ENCODE measurements at places on chromosomes 11 and 22.

DNA sequence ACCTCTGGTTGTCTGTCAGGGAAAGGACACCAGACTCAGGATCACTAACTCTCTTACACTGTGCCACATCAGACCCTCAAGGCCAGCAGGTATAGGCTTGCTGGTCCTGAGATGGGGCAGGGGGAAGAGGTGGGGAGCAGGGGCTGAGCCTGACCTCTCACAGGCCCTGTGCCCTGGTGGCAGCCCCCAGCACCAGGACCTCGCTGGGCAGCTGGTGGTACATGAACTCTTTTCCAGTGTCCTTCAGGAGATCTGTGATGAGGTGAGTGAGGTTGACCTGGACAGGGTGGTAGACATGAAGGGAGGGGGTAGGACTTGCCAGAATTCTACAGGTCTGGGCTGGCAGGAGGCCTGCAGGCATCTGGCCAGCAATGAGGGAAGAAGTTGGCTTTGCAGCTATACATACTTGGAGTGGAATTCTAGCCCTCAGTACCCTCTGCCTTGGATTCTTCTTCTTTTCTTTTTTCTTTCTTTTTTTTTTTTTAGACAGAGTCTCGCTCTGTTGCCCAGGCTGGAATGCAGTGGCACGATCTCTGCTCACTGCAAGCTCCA lies 1.4 kb downstream of the NUDT22 start:
- no peak for DNase-seq

- no peak for DNase-seq
These were observed 1123.4 kb upstream of the RAG2 start for GRCh38 chr11:37721485-37721884.

- DNase-seq = no peak
These were observed 57.5 kb downstream of the RPL27A start for GRCh38 chr11:8740129-8740528.

DNA sequence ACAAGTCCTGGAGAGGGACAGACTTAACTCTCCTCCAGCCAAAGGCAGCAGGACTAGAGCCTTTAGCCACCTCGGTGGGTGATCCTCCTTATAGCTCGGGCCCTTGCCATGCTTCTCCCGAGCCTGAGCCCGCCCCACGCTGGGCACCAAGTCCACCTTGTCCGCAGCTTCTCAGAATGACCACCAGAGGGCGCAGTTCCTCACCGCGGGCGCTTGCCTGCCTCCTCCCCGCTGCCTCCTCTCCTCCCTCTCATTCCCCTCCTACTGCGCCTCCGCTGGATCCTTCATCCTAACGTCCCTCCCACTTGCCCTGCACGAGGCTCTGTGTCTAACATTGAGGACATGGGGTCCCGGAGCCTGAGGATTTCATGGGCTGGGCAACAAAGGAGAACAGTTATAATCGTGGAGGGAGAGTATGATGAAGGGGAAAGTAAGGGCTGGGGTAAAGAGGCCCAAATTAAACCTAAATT lies 11.3 kb upstream of the MOGAT2 start:
- peak; percentile 94 for DNase-seq

- DNase-seq = no peak
These were observed 3.9 kb downstream of the OR51B4 start for GRCh38 chr11:5297721-5298323.

- DNase-seq = no peak
These were observed 1289.6 kb downstream of the TBC1D22A start for GRCh38 chr22:48051796-48052620.

- no peak for DNase-seq
These were observed 72.5 kb upstream of the DRD2 start for GRCh38 chr11:113547739-113548138.

- DNase-seq = no peak
These were observed 26.2 kb upstream of the PARVG start for GRCh38 chr22:44154436-44154942.

- peak; percentile 53 for DNase-seq
These were observed 55.7 kb downstream of the MYH9 start for GRCh38 chr22:36331912-36332622.

DNA sequence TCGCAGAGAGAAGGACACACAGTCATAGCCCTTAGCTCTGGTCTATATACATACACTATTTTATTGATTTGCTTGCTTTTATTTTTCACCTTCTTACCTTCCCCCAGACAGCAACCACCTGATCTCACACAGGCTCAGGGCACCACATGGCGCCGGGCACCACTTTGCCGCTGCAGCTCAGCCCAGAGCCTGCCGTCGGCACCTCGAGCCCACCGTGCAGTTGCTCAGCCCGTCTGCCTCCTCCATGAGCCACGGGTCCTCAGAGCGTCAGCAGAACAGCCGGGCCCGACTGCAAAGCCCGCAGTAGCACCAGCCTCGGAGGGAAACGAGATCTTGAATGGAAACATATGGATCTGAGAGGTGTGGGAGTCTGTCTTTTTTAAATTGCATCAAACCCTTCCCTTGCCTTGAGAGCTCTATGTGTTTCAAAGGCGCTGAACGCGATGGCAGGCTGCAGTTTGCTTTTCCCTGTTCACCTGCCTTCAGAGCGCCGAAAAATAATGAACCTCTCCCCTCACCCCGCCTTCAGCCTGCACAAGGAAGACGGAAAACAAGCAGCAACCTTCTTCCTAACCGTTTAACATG lies 505.4 kb downstream of the MN1 start:
- DNase-seq = no peak

GRCh38 chr11:47373876-47374719 lies 4.2 kb downstream of the SPI1 start:
- DNase-seq = peak; percentile 93

DNA sequence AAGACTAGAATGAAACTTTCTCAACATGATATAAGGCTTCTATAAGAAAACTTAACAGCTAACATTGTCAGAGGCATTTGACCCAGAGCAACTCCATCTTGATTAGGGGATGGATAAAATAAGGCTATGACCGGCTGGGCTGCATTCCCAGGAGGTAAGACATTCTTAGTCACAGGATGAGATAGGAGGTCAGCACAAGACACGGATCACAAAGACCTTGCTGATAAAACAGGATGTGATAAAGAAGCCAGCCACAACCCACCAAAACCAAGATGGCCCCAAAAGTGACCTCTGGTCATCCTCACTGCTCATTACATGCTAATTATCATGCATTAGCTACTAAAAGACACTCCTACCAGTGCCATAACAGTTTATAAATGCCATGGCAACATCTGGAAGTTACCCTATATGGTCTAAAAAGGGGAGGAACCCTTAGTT lies 135.2 kb downstream of the TTC28 start:
- no peak for DNase-seq

- no peak for DNase-seq
These were observed 53.6 kb upstream of the LYVE1 start for GRCh38 chr11:10622108-10622507.

- DNase-seq = peak; percentile 60
These were observed 126.5 kb downstream of the RASSF10 start for GRCh38 chr11:13135385-13136271.

DNA sequence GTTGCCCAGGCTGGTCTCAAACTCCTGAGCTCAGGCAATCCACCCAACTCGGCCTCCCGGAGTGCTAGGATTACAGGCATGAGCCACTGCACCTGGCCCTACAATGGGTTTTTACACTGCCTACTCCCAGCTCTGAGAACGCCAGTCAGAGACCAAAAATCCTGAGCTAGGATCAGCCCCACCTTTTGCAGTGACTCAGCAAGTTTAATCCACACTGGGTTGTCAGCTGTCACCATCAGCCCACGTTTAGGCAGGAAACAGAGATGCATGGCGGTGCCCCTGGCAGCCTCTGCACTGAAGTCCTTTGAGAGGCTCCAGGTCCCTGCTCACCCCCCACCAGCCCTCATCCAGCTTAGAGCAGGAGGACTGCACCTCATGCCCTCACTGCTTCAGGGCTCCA lies 117.6 kb downstream of the ARHGAP8 start:
- DNase-seq = no peak

- no peak for DNase-seq
These were observed 15.5 kb downstream of the KIAA0930 start for GRCh38 chr22:45224988-45225731.

DNA sequence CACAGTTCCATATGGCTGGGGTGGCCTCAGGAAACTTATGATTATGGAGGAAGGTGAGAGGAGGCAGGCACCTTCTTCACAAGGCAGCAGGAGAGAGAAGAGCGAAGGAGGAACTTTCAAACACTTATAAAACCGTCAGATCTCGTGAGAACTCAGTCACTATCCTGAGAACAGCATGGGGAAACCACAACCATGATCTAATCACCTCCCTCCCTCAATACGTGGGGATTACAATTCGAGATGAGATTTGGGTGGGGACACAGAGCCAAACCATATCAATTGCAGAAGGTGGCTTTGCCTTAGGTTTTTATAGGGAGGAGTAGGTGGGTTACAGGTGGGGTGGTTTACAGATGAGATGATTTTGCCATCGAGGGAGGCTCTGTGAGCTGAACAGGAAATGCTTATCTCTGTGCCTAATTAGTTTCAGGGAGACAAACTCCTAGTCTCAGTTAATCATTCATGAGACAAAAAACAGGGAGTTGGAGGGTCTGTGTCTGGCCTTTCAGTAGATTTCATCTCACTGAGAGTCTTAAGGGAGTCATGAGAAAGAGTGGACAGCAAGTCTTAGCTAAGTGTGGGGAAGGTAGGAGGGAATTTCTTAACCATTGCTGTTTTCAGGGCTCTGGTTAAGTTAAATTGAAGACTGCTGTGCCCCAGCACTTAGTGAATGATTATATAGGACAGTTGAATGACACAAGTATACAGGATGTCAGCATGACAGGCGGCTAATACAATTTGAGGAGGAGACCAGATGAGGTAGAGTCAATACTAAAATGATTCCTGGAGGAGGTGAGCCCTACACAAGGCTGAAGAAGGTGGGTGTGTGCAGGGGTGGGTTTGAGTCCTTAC lies 47.7 kb downstream of the CWC15 start:
- DNase-seq = no peak

DNA sequence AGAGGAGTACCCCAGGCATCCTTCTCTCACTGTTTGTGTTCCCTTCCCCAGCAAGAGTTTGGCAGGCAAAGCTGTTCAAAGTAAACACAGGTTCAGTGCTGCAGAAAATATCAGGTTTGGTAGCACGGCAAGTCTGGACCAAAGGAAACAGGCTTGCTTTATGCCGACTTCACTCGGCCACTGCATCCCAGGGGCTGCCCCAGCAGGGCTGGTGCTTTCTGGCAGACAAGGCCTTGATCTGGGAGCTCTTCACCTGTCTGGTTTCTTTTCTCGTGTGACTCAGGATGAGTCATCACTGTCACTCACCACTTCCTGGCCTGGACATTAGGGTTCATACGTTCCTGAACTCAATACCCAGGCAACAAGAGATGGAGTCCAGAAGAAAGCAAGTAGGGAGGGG lies 52.6 kb upstream of the NAV2 start:
- DNase-seq = no peak
